ENCODE measurements at places on chromosomes 4 and X.

- DNase-seq: no peak
Measured at GRCh38 chr4:186621959-186622553, 66.7 kb upstream of the MTNR1A start.

DNA sequence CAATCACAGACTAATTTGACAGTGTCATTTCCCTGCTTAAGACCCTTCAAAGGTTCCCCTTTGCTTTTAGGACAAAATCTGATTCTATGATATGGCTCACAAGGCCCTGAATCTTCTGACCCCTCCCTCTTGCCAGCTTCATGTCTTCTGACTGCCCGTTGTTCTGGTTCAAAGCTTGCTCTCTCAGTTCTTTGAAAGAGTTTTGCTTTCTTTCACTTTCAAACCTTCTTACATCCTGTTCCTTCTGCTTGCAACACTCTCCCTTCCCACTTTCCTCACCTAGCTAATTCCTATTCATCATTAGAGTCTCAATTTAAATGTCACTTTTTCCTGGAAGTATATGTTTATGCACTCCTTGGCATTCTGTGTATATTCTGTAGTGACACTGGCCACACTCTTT lies 299.2 kb downstream of the IDS start:
- no peak for DNase-seq

DNA sequence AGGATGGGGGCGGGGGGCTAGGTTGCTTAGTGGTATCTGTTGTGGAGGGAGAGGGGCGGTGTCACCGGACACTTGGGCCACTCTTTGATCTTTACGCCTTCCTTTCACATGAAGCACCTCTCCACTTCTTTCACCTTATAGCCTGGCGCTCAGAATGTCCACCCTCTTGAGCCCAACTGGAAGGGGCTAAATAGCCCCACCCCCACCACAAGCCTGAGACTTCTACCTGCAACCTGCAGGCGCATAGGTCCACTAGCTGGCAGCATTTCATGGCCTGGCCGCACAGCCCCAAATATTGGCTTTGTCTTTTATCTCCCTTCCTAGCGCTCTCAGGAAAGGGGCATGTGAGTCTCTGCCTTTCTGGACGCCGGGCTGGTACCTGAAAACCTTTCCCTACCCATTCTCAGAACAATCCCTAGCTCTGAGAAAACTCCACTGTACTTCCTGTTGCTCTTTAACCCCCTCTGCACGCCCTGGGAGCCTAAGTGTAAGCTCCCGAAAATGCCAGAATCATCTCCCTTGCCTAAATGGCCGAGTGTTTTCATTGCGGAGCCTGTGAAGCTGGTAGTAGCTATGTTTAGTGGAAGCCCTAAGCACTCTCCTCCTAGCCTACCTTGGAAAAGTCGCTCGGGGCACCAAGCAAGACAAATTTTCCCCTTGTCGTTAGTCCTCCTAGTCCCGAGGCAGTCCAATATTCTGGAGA lies 1.2 kb upstream of the TRPC5 start:
- DNase-seq: no peak

- no peak for DNase-seq
Measured at GRCh38 chr4:55765070-55765469, 54.5 kb upstream of the EXOC1L start.

- DNase-seq: no peak
Measured at GRCh38 chrX:38494239-38494823, 67.0 kb upstream of the TSPAN7 start.

GRCh38 chr4:7295911-7296660 lies 103.7 kb downstream of the SORCS2 start:
- DNase-seq: no peak

GRCh38 chr4:112840061-112840460 lies 203.1 kb downstream of the LARP7 start:
- no peak for DNase-seq

DNA sequence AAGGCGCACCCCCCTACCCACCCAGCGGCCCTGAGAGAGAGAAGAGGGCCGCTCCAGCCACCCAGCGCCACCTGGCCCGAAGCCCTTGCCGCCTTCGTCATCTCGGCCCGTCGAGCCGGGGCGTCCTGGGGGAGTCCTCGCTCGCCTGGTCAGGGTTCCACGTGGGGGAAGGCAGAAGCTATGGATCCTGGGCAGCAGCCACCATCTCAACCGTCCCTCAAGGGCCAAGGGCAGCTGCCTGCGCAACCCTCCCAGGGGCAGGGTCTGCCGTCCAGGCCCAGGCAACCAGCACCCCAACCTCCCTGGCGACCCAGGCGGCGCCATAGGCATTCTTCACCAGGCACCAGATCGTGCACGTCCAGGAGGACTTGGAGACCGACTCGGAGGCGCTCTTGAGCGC lies 51.5 kb upstream of the IL13RA2 start:
- no peak for DNase-seq

DNA sequence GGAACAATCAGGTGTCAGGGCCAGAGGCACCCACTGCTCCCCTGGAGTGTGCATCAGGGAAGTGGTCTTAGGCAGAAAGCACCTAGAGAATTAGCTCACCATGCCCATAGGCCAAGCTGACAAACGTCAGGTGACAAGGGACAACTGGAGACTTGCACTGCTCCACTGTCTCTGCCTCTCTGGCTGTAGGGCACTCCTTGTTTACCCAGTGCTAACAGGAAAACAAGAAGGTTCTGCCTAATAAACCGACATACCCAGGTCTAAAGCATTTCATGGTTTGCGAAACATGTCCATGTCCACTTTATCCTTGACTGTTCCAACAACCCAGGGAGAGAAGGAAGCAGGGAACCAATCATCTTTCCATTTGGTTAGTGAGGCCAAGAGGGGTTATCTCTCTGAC lies 92.5 kb upstream of the MAMLD1 start:
- DNase-seq: no peak

- DNase-seq: no peak
Measured at GRCh38 chrX:77731821-77732419, 54.1 kb downstream of the ATRX start.

GRCh38 chr4:85937507-85937906 lies 422.3 kb downstream of the MAPK10 start:
- DNase-seq: no peak

DNA sequence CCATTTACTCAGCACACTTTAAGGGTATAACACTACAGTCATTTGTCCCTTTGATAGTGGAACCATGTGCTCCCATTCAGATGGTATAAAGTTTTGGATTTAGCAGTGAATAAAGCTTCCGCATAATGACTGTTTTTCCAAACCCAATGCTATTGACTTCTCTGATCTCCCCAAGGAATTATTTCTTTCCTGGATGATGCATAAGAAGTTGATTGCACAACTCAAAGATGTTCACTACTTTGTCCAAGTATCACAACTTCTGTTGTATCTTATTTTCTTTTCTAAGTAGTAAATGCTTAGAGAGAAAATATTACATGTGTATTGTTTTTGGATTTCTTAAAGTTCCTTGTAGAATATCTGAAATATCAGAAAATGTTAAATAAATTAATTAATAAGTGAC lies 300.2 kb downstream of the GPM6A start:
- no peak for DNase-seq

DNA sequence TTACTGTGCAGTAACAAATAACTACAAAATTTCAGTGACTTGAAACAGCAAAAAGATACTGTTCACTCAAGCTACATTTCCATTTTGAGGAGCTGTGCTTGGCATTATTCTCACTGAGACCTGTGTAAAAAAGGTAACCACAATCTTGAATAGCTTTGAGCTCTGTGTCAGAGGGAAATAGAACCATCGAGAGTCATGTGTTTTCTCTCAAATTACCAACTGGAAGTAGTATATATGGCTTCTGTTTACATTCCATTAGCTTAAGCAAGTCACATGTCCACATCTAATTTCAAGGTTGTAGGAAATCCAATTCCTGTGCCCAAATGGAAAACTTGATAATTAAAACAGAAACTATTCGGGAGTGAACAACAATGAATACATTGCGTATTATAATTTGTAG lies 82.9 kb upstream of the BANK1 start:
- no peak for DNase-seq

- DNase-seq: no peak
Measured at GRCh38 chr4:8872402-8873291, 1.0 kb upstream of the HMX1 start.

- DNase-seq: no peak
Measured at GRCh38 chr4:88659055-88659889, 38.4 kb downstream of the NAP1L5 start.

- no peak for DNase-seq
Measured at GRCh38 chr4:86441175-86441936, 81.5 kb upstream of the MAPK10 start.

DNA sequence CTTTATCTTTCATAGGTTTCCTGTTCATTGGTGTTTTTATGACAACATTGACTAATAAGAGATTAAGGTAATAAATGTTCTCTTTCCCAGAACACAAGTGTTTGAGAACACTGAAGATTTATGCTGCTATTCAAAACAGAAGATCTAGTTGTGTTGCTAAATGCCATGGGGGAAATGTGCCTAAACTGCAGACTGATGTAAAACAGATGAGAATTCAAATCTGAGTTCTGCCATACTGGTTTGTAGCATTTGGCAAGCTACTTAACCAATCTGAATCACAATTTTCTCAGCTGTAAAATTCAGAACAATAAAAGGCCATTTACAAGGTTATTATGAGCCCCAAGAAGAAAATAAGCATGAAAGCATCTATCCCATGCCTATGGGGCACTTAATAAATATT lies 2.3 kb downstream of the SLC10A6 start:
- DNase-seq: no peak

DNA sequence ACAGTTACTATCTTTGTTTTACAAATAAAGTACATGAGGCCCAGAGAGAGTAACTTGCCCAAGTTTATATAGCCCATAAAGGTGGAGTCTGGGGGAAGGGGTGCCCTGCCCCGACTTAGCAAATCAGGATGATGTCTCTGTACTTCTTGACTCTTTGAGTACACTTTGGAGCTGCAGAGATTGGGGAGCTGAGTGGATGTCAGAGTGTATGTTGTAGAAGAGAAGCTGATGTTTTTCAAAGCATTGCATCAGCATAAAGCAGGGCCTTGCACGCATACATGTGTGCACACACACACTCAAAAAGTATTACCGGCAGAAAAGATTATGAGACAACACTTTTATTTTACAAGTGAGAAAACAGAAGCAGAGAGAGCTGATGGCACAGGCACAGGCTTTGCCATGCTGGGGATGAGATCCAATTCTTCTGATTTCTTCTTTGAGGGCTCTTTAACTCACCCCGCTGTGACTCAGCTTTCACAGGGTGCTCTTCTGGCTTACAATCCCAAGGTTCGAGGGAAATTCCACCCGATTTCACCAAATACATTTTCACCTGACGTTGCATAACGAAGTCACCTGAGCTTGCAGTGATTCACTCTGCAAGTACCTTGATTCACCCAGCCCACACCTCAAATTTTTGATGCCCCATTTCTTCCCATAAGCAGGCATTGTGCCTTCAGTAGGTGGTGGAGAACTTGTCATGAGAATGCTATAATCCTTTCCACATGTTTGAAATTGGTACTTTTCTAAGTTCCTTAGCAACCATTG lies 292.8 kb upstream of the BOD1L1 start:
- DNase-seq: no peak
